Ureter (tissue), 1 donor: ENCODE measurements at places on chromosomes 12 and 14. TPM values are rescaled to one million over a fixed set of nuclear protein-coding genes. Genes with fewer than 3 reads are reported as not detected.

PTGER2 gene
- total RNA-seq: 3.4 TPM

GPR65 gene
- 1.3 TPM for total RNA-seq

MYO1H gene
- not detected for total RNA-seq

TC2N gene
- 119 TPM for total RNA-seq

INSM2 gene
- total RNA-seq: not detected

LRRC9 gene
- 0.08 TPM for total RNA-seq

DNA sequence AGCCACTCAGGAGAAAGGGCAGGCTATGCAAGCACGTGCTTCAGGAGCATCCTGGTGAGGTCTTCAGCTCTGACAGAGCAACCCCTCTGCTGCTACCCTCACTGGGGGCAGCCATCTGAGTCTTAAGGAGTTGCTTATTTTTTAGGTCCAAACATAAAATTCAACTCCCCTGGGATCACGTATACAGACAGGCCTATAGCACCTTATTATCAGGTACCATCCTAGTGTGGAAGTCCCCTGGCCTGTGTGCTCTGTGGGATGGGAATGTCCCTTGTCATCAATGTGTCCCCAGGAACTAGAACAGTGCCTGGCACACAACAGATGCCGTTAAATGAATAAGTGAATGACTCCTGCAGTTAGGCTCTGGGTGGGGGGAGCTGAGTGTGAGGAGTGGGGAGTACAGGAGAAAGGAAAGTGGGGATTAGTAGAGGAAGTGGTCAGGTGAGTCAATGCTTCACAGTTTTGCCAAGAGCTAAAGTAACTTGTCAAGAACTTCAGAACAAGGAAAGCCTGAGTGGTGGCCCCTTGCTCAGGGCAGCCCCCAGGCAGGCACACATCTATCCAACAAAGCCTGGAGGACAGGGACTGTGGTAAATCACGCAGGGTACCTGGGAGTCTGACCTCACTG is 33.5 kb downstream of the DAD1 start:
- DNase-seq: no peak

- no peak for DNase-seq
Measured at GRCh38 chr12:84840356-84840755, 72.2 kb downstream of the SLC6A15 start.

DNA sequence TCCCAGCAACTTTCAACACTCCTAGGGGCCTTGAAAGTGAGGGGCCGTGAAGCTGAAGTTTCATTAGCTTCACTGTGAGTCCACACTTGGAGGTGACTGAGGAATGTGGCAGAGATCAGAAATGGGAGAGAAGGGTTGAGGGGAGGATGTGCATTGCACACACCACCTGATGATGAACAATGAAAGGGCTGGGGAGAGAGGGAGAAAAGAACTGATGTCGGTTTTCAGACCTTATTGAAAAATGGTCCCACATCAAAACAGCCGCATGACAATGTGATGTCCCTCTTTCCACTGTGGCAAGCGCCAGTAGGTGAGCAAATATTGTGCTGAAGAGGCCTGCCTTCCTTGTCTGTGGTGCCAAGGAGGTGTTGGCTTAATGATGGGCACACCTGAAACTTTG is 32.3 kb upstream of the ATP23 start:
- no peak for DNase-seq

DNA sequence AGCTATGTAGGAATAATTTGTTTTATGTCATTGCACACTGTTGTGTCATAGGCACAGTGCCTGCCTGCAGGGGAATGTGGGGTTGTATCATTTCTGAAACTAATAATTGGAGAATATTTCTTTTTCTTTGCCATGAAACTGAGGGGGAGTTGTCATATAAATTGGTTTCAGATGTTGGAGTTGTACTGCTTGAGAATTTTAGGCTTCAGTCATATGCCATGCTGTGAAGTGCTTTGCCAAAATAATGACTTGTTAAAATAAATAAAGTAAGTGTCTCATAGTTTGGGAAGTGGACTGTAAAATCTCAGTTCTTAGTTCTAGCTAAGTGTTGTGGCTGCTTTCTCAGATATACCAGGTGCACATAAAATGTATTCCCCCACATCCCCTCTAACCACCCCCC is 116.8 kb downstream of the DAAM1 start:
- no peak for DNase-seq

- no peak for DNase-seq
Measured at GRCh38 chr12:7601406-7601805, 64.3 kb downstream of the APOBEC1 start.

GRCh38 chr14:75295061-75295461 is 16.4 kb downstream of the FOS start:
- DNase-seq: no peak

DNA sequence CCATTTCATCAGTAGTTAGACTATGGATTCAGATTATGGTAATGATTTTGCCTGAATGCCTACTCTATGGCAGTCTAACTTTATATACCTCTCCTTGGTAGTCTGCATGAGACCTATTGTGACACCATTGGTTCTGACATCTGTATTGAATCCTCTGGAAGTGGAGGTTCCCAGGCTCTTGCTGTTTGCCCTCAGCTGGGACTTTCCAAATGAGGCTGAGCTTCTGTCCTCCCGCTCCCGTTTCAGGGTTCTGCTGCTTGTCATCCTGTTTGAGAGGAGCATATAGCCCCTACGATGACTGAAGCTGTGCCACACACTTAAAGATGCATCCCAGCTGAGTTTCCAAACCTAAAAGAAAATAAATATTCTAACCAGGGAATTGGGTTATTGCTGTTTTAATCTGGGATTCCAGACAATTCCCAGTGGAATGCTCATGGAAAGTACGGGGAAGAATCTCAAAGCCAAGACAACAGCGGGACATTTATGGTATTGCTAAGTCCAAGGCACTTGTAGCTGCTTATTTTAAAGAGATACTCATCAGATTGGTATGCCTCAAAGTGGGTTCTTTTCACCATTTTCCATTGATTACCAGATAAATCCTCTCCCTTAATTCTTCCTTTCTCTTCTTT is 105.9 kb downstream of the ETV6 start:
- no peak for DNase-seq

- no peak for DNase-seq
Measured at GRCh38 chr12:80272387-80272915, 171.6 kb upstream of the PTPRQ start.

DNA sequence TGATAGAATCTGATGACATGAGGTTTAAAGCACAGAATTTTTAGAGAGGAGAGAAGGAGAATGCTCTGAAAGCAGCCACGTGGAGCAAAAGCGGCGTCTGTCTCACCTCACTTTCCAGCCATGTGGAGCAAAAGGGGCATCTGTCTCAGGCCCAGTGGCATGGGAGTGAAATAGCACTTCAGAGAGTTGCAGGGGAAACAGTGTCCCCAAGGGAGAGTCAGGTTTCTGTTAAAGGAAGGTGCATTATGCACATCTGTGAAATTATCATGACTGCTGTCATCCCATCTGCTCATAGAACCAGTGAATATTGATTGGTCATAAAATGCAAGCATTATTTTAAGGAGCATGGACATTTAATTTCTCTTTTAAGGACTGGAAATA is 124.0 kb downstream of the BICD1 start:
- DNase-seq: no peak

DNA sequence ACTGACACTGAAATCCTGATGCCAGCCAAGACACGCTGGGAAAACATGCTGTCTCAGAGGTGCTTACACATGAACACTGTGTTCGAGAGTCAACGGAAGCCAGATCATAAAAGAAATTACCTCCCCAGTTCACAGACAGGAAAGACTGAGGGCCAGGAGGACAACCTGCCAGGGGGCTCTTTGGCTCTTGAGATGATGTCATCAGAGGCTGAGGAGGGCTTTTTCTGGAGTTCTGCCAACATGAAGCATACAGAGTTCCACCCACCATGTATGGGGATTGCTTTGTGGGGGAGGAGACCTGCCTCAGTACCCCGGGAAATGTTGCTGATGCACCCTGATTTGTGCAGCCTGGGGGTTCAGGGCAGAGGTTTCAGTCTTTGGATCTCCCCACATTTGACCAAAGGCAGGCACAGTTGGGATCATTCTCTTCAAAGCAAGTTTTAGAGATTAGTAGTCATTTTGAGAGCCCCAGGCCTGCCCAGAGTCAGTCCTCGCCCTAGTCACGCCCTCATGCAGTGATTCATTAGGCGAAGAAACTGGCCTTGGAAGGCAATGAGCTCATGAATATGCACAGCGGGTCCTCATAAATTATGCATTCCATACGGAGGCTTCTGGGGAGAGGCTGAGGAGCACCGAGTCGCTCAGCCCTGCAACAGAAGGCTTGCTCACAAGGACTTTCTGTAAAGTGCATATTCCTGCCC is 34.9 kb upstream of the EML1 start:
- no peak for DNase-seq

DNA sequence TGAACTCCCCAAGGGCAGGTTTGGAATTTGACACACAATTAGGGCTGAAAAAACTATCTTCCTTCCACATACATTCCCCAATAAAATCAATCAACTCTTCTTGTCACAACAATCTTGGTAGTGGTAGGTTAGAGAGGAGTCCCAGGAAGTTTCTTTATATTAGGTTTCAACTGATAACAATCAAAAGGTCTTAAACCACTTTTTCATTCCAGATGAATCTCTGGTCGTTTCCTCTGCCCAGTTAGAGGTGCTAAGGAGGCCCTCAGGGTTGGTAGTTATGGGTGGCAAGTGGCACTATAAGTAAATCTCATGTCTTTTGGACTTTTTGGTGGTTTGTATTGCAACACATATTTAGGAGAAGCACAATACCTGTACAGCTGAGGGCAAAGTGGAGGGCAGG is 1.7 kb upstream of the SLC38A2 start:
- no peak for DNase-seq
